ENCODE measurements at places on chromosomes 1 and 21. TPM values are rescaled to one million over a fixed set of nuclear protein-coding genes. Genes with fewer than 3 reads are reported as not detected.

Gene LRRC53
- not detected for total RNA-seq

Gene SLC5A9
- 0.10 TPM for total RNA-seq

Gene C8B
- not detected for total RNA-seq

Gene TMEM54
- total RNA-seq, result not detected

Gene SH2D2A
- total RNA-seq, result 19.1 TPM

Gene LORICRIN
- total RNA-seq, result not detected

Gene OR2L5
- not detected for total RNA-seq

Gene S100B
- 20.8 TPM for total RNA-seq

Gene DHRS3
- total RNA-seq, result 80.4 TPM

Gene ADAMTSL4
- 3.3 TPM for total RNA-seq

Gene TLCD4
- total RNA-seq, result 0.21 TPM

Gene TDRD5
- 0.10 TPM for total RNA-seq

Gene OVAAL
- not detected for total RNA-seq

Gene PGLYRP3
- total RNA-seq, result not detected

Gene GPR3
- total RNA-seq, result 0.10 TPM

Gene GALNT2
- 17.2 TPM for total RNA-seq

Gene C1orf210
- total RNA-seq, result not detected

Gene DNAI4
- total RNA-seq, result 8.2 TPM

Gene KCNE1
- 1.2 TPM for total RNA-seq

Gene AADACL3
- not detected for total RNA-seq

Gene TPTE
- not detected for total RNA-seq

Gene HAO2
- total RNA-seq, result not detected

Gene HJV
- total RNA-seq, result not detected

Gene GCSAML
- 1.7 TPM for total RNA-seq

Gene GLIS1
- not detected for total RNA-seq

Gene NUDT4B
- 34.0 TPM for total RNA-seq

Gene AMY2A
- total RNA-seq, result not detected

Gene ARTN
- not detected for total RNA-seq

Gene NTRK1
- total RNA-seq, result 0.31 TPM

Gene IFNAR2
- total RNA-seq, result 23.8 TPM

Gene NKAIN1
- under 0.01 TPM for total RNA-seq

Gene TTF2
- total RNA-seq, result 31.4 TPM

Measured in mononuclear cell (primary cell).